Omental fat pad (tissue), 4 donors: ENCODE measurements at places on chromosomes 11 and 22. TPM values are rescaled to one million over a fixed set of nuclear protein-coding genes. Genes with fewer than 3 reads are reported as not detected.
A peak's percentile ranks its signal among the peaks of the same experiment; 100 is the strongest.

The MMP12 gene
- total RNA-seq = not detected

- no peak for DNase-seq
Observed at GRCh38 chr11:60718524-60719316, 5.8 kb upstream of the MS4A18 start.

The GLYATL2 gene
- not detected for total RNA-seq

DNA sequence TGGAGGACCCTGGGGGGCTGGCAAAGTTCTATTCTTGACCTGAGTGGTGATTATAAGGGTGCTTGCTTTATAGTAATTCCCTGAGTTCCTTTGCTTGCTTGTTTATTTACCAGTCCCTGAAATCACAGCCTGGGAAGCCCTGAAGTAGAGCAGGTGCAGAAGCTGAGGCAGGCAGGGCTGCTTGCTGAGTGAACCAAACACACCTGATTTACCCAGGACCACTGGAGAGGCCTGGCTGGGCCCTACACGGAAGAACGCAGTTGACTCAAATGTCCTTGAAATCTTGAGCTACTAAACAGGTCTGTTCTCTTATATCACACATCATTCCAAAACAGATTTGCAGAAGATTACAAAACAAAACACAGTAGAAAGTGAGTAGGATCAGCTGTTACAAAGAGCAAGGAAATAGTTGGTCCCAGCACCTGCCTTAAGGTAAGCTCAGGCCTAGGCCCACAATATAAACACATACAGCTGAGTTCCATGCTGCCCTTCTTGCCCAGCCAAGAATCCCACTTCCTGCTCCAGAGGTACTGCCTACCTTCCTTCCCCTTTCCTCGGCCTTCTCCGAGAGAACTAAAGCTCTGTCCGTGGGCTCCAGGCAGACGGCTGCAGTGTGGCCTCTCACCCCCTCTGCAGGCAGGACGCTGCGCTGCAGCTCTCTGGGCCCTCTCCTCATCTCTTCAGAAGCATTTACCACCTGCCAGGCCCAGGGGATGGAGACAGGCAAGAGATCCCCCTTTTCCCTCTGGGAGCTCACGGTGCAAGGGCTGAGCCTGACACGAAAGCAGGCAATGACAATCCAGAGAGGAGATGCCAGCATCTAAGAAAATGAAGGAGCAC is 46.1 kb upstream of the SCUBE2 start:
- DNase-seq = peak; percentile 48

The THYN1 gene
- total RNA-seq = 69.0 TPM

DNA sequence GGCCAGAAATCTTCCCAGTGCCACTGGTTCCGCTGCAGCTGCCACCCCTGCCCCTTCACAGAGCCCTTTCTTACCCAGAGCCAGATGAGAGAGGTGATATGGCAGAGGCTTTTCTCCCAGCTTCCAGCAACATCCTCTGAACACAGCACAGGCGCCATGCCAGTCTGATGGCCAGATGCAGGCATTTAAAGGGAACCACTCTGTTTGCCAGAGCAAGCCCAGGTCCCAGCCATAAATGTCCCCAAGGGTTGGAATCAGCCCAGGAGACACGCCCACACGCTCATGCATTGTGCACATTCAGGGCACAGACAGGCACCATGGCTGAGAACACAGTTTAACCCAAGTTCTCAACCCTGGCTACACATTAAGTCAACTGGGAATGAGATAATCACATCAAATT is 114.3 kb upstream of the CSNK2A3 start:
- no peak for DNase-seq

GRCh38 chr22:49447837-49448236 is 379.8 kb downstream of the BRD1 start:
- DNase-seq = no peak
